ENCODE measurements at places on chromosomes 12 and 14.

GRCh38 chr14:93543766-93544165 lies 113.0 kb downstream of the UNC79 start:
- no peak for DNase-seq

- DNase-seq: no peak
Measured at GRCh38 chr12:105347499-105347898, 17.0 kb downstream of the C12orf75 start.

GRCh38 chr12:119868992-119869391 lies 8.1 kb downstream of the CIT start:
- no peak for DNase-seq

GRCh38 chr12:123945287-123946151 lies 27.1 kb downstream of the CCDC92 start:
- no peak for DNase-seq

GRCh38 chr14:59828276-59828675 lies 42.3 kb downstream of the RTN1 start:
- DNase-seq: no peak

DNA sequence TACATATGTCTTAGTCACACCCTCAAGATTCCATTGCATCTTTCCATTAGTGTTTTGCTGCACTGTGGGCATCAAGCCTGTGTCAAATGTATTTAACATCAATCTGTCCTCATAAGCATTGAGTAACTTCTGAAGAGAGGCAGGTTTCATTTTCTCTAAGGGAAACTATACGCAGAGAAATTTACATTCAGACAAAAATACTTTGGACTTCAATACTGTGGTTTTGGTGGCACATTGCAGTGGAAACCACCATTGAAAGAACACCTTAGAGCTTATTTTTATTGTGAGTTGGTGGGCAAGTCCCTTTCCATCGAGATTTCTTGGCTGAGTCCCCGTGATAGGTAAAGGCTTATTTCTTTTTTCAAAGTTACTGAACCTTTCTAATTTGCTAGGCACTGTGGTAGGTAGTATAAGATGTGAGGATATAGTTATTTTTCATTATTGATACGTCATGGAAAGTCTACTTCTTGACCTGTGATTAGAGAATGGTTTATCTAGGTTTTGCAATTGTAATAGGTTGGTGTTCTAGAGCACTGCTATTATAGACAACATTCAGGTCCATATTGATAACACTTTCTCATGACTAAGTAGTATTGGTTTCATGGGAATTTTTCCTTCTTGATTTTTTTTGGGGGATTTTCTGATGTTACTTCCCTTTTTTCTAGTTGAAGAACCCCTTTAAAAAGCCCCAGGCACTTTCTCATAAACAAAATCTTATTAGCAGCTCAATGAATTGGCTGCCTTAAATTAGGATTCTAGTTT lies 81.9 kb downstream of the CFAP54 start:
- DNase-seq: no peak

- no peak for DNase-seq
Measured at GRCh38 chr12:104694711-104695110, 238.0 kb downstream of the CHST11 start.
